ENCODE measurements at places on chromosomes 7 and 10.

GRCh38 chr7:17095931-17096330 is 202.5 kb upstream of the AHR start:
- DNase-seq, result no peak

GRCh38 chr7:86846494-86847190 is 202.9 kb downstream of the GRM3 start:
- DNase-seq, result no peak

DNA sequence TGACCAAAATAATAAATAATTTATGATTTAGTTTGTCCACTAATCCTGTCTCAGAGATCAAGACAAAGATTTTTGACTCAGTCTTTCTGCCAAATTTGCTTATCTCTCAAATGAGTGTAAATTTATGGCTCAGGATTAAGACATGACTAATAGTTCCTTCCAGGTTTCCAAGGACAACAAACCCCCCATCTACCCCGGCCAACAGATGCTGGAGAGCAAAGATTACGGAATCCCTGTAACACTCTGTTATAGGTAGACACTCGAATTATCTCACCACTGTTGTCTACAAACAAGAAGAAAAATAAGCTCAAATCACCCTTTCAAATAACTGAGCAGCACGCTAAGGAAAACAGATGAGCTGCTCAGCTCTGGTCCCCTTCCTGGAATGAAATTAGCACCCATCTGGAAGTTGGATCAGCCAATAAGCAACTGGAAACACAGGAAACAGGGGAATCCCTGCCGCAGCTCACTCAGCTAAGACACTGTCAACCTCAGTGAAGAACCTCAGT is 56.8 kb upstream of the SVIL start:
- DNase-seq, result no peak

GRCh38 chr10:77861366-77861765 is 65.2 kb downstream of the DLG5 start:
- no peak for DNase-seq

GRCh38 chr10:24992512-24993133 is 23.3 kb downstream of the ENKUR start:
- DNase-seq, result no peak

GRCh38 chr10:75980419-75981002 is 549.1 kb downstream of the LRMDA start:
- DNase-seq, result no peak

DNA sequence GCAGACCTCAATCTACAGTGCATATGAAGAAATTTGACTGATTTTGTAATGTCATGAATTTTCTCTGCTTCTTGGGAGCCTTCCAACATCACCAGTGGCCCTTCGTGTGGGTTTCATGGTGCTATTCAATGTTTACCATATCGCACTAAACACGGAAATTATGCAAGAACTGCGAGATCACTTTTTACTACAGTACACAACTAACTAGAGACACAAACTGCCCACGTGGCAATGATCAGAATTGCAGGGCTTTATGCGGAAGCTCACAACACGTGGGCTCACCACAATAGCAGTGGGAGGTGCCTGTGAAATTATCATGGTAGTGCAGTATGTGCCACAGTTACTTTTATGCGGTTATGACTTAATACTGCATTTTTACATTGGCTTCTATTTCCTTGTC is 449.7 kb upstream of the KLF6 start:
- no peak for DNase-seq
